ENCODE measurements at places on chromosomes 7 and 10. TPM values are rescaled to one million over a fixed set of nuclear protein-coding genes. Genes with fewer than 3 reads are reported as not detected.
A peak's percentile ranks its signal among the peaks of the same experiment; 100 is the strongest.

The STRIP2 gene
- polyA plus RNA-seq, result 12.4 TPM

The AGAP4 gene
- 4.6 TPM for polyA plus RNA-seq

DNA sequence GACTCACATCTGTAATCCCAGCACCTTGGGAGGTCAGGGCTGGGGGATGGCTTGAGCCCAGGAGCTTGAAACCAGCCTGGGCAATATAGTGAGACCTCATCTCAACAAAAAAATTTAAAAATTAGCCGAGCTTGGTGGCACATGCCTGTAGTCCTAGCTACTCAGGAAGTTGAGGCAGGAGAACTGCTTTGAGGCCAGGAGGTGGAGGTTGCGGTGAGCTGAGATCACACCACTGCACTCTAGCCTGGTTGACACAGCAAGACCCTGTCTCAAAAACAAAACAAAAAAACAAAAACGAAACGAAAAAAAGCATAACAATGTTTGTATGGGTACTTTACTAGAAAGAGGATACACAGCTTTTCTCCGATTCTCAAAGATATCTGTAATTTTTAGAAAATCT lies 31.8 kb downstream of the WNT16 start:
- peaks cover 4% of the 10 kb centered on the region for H3K36me3 ChIP-seq
- no peaks in the 10 kb centered on the region for H3K4me1 ChIP-seq
- no peak overlapping the region for H3K27ac ChIP-seq
- no peaks in the 10 kb centered on the region for H3K27me3 ChIP-seq

DNA sequence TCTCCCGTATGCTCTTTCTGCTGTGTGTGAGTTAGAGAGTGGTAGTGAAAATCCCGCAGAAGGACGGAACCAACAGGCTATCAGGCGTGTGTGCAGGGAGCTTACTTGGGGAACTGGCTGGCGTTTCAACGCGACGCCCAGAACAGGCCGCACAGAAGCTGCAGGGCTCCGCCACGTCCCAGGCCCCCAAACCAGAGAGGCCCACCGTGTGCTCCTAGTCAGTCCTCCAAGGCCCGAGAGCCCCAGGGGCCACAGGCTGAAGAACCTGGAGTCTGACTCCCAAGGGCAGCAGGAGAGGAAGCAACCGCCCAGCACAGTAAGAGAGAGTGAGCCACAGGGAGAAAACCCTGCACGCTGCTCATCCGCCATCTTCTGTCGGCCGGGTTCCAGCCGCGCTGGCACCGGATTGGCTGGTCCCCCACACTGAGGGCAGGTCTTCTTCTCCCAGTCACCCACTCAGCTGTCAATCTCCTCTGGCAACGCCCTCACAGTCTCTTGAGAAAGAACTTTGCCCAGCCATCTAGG lies 730.6 kb upstream of the VSTM2A start:
- no peaks in the 10 kb centered on the region for H3K27me3 ChIP-seq
- no peak for DNase-seq
- no peaks in the 10 kb centered on the region for H3K36me3 ChIP-seq

The SLC26A5 gene
- not detected for polyA plus RNA-seq

DNA sequence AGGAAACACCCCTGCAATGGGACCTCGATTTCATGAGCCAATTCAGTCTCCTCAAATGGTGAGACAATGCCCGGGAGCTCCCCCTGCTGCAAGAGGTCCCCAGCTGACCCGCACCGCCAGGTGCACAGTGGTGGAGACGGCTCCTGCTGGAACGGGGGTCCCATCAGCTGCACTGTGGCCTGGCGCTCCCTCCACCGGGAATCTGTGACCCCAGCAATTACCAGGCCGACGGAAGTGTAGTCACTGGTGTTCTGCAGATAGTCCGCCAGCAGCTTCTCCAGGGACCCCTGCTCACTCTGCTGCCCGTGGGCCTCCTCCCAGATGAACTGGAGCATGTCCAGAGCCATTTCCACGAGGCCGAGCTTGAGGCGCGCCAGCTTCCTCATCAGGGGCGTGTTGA lies 64.9 kb upstream of the NKX6-2 start:
- no peak overlapping the region for H3K4me3 ChIP-seq
- no peaks in the 10 kb centered on the region for H3K36me3 ChIP-seq
- DNase-seq, result peak; percentile 9
- no peak overlapping the region for H3K27ac ChIP-seq
- H3K27me3 ChIP-seq, result peaks cover 28% of the 10 kb centered on the region
